ENCODE measurements at places on chromosomes 13 and 19. TPM values are rescaled to one million over a fixed set of nuclear protein-coding genes. Genes with fewer than 3 reads are reported as not detected.

Gene CASP14
- total RNA-seq, result not detected

Gene CYP4F22
- 3.1 TPM for total RNA-seq

Gene SELENOV
- not detected for total RNA-seq

Gene RNF113B
- not detected for total RNA-seq

Gene OCEL1
- 16.0 TPM for total RNA-seq

Gene ZNF570
- total RNA-seq, result 9.5 TPM

Gene ZNF850
- 3.0 TPM for total RNA-seq

Gene SYDE1
- total RNA-seq, result 14.6 TPM

Gene POSTN
- total RNA-seq, result 14.3 TPM

Gene PCDH17
- total RNA-seq, result 38.0 TPM

Gene CABP5
- not detected for total RNA-seq

Gene MEDAG
- 12.1 TPM for total RNA-seq

Gene PLEKHF1
- 12.0 TPM for total RNA-seq

Gene CYP2F1
- total RNA-seq, result not detected

Gene NOVA2
- total RNA-seq, result 7.6 TPM

Gene KIR3DL2
- total RNA-seq, result not detected

Gene AZU1
- 5.7 TPM for total RNA-seq

Gene SIGLEC12
- total RNA-seq, result not detected

Gene DHDH
- total RNA-seq, result 2.9 TPM
